ENCODE measurements at places on chromosomes 11 and 22.

DNA sequence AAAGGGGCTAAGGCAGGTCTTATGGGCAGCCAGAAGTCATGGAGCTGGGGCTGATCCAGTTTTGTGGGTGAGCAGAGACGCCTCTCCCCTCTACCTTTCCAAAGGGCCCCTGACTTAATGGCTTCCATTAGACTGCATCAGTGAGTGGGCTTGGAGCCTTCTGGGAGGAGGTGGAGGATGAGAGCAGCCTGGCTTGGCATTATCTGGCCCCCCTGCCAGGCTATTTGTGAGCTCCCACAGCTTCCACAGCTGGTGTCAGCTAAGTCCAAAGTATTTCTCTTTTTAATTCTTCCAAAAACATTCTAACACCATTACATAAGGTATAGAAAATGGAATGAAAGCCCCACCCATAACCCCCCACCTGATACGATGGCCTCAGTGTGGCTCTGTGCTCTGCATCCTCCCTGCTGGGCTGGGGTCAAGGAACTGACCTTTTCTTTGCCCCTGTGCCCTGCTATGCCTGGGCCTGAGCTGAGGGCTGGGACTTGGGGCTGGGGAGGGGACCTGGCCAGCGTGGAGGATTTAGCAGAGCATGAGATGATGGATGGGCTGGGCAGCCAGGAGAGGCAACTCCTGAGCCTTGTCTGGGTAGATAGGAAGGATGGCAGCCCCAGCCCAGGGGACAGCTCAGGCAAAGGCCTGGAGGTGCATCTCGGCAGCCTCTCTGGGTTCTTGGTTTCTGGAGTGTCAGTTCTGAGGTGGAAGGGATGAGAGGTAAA, 4.0 kb downstream of the AIFM3 start:
- no peak for DNase-seq

DNA sequence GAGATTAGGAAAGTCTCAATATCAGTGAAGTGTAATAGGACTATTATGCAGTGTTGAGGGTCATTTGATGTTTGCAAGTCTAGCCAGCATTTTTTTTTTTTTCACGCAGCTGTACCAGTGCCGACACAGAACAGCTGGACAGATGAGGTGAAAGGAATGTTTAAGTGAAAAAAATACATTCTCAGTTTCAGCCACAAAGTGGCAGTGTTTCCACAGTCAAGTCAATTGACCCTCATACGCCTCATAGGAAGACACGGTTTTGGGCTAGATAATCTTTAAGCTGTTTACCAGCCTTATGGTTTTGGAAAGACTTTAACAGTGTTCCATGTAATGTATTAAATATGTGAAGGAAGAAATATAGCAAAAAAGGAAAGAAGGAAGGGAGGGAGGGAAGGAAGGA, 349.9 kb upstream of the ANO3 start:
- no peak for DNase-seq

DNA sequence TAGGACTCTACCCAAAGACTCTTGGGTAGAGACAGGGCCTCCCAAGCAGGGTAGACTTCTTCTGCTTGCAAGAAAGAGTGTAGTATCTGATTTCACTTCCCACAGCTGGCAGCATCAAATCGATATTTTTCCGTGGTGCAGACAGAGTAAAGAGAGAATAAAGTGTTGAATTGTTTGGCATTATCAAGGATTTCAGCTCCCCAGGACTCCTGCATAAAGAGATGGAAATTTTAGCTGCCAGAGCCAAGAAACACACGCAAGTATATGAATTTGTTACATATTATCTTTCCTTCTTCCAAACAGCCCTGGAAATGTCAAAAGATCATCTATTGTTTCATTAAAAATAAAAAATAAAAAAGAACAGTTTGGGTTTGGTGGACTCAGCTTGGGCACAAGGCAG, 136.8 kb downstream of the PKNOX2 start:
- DNase-seq = no peak

DNA sequence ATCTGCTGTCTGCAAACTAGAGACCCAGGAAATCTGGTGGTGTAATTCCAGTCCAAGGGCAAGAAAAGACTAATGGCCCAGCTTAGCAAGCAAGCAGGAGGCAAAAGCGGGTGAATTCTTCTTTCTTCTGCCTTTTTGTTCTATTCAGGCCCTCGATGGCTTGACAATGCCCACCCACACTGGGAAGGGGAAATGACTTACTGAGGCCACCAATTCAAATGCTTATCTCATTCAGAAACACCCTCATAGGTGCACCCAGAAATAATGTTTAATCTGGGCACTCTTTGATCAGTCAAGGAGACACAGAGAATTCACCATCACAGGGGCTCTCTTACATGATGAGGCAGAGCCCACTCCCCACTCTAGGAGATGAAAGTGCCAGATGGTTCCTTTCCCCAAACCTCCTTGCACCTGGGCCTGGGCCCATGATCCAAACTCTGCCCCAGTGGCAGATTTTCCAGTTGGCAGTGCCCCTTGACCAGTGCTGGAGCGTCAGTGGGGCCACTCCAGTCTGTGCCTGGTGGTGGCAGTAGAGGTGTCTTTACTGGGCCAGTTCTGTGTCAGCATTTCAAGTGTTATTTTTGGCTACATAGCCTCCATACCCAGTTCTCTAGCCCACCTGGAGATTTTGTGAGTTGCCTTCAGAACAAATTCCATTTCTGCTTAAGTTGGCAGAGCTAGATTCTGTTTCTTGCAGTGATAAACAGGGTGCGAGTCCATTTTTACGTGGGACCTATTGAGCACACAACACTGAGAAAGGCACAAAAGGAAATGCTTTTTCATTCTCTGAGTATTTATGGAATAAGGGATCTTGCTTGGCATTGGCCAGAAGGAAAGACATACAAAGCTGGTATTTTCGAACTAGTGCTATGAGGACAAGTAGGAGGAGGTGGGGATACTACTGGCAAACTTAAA, 7.5 kb downstream of the ELMOD1 start:
- peak; percentile 64 for DNase-seq

DNA sequence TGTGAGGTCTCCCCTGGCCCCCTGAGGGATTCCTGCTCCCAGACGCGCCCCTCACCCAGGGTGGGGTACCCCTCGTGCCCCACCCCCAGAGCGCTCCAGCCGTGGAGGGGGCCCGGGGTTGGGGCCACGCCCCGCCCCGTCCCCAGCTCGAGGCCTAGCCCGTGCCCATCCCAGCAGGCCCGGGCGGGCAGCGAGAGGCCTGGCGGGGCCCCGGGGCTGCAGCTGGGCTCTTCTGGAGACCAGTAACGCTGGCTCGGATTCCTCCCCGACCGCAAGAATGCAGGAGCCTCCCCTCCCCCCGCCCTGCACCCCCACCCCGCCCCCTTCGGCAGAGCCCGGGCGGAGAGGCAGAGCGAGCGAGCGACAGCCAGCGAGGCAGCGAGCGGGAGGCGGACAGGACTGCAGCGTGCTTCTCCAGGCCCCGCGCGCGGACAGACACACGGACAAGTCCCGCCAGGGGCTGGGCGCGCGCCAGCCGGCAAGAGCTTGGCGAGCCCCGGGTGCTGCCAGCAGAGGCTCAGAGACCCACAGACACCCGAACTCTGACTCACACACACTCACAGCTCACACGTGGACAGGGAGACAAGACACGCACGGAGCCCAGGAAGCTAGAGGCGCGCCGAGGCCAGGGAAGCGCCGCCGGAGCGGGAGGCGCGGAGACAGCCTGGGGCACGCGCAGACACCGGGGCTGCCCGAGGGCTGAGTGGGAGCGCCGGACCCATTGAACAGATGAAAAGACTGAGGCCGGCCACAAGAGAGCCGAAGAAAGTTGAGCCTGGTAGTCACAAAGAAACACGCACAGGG, 15.2 kb downstream of the BCL9L start:
- DNase-seq = peak; percentile 80

GRCh38 chr11:111310088-111310487, 11.7 kb downstream of the POU2AF3 start:
- DNase-seq = no peak

DNA sequence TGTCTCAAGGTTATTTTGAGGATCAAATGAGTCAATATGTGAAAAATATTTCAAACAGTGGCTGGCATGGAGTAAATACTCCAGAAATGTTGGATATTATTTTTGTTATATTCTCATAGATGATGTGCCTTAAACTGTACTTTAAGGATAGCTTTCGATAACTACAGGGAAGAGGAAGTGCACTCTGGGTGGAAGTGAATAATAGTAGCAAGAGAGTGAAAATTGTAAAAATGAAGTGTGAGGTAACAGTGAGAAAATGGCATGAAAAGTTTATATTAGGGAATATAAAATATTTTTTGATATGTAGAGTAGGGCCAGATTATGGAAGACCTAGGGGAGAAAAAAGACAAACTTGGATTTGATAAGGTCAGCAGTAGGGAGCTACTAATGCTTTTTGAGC, 258.9 kb downstream of the TMEM135 start:
- no peak for DNase-seq

DNA sequence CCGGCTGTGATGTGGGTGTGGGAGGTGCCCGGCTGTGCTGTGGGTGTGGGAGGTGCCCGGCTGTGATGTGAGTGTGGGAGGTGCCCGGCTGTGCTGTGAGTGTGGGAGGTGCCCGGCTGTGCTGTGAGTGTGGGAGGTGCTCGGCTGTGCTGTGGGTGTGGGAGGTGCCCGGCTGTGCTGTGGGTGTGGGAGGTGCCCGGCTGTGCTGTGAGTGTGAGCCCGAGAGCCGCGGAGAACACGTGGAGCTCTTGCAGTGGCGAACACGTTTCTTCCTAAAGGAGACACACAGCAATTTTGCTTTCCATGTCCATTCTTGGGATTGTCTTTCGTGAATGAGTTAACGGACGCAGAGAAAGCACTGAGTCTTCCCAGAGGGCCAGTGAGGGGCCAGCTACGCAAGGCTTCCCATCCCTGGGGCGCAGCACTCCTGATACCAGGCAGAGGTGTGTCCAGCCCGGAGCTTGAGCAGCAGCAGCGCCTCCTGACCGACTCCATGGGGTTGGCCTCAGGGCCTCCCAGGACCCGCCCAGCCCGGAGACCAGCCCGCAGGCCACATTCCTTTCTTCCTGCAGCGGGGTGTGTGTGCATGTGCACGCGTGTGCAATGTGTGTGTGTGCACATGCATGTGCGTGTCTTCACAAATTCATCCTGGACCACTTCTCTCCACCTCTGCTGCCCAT, 245.0 kb upstream of the B3GAT1 start:
- DNase-seq = no peak

DNA sequence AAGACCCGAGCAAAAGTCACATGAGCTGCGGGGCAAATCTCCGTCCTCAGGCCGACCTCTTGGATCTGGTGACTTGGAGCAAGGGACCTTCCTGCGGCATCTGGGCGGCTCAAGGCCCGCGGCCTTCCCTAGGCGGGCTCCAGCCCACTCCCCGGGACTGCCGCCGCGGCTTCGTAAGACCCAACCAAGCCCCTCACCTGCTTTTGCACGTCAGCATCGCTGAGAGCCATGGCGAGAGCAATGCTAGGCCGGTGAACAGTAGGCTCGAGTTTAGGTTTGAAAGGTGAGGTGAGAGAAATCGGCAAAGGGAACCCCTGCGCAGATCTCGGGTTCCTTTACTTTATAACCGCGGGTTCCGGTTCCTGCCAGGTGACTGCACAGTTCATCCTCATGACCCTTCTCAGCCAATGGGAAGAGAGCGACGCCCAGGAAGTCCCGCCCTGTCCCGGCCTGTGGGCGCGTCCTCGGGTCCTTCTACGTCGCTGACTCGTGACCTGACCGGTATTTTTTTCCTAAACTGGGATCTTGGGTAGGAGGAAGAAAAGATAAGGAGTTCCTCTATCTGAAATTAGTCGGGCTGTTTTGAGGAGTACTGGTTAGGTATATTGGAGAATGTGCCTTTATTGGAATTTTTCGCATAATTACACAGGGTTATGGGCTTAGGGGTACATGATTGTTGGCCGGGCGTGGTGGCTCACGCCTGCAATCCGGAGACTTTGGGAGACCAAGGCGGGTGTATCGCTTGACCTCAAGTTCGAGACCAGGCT, at the start of gene ATP6V1E1:
Gene ATP6V1E1, minus strand, starts transcription at position 344 of the 767 bp plus-strand sequence. Its CDS starts 114 bp downstream, at position 230.
- DNase-seq = peak; percentile 96

DNA sequence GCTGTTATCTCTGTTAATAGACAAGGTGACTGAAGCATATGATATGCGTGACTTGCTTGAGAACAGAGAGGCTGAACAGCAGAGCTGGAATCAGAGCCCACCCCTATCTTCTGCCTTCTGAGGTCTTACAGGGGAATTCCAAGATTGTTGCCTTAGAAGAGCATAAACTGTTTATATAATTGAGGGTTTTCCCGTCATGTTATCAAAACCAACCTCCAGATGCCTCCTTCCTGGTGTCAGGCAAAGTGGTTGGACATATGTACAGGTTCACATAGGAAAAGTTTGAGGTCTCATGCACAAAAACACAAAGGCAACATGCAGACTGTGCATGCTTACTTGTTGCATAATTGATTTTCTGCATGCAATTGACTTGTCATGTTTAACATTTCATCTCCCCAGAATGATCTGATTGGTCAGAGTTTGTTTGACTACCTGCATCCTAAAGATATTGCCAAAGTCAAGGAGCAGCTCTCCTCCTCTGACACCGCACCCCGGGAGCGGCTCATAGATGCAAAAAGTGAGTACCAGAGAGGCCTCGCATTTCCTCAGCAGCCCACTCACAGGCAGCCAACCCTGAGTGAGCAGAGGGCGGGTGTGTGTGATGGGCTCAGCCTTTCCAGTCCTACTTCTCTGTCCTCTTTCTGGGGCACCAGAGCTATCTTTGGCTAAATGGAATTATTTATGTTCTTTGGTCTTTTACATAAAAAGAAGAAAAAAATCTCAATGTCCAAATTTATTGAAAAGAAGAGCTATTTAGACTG, 88.9 kb downstream of the BMAL1 start:
- DNase-seq = no peak

- peak; percentile 44 for DNase-seq
Measured at GRCh38 chr22:27480487-27480886, 321.1 kb downstream of the MN1 start.

DNA sequence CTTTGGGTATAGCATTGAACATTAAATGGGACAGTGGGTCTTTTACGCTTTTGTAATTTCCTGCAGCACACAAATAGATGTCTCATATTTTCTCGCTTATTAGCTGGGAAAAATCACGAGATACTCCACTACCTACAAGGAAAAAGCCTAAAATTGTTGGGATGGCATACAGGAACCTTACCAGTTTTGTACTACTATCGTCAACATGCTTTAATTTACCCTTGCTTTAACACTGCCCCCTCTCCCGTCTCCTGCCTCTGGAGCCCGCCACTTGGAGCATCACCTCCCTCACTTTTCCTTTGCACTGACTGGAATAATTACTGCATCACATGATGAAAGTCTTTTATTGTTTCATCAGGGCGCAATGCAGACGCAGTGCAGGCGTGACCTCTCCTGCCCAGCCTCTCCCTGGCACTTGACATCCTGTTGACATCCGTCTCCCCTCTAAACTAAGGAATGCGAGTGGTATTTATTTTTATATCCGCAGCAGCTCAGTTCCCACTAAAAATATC, 1.0 kb upstream of the FNBP4 start:
- no peak for DNase-seq

GRCh38 chr11:44873537-44873936, 77.1 kb downstream of the TP53I11 start:
- no peak for DNase-seq

DNA sequence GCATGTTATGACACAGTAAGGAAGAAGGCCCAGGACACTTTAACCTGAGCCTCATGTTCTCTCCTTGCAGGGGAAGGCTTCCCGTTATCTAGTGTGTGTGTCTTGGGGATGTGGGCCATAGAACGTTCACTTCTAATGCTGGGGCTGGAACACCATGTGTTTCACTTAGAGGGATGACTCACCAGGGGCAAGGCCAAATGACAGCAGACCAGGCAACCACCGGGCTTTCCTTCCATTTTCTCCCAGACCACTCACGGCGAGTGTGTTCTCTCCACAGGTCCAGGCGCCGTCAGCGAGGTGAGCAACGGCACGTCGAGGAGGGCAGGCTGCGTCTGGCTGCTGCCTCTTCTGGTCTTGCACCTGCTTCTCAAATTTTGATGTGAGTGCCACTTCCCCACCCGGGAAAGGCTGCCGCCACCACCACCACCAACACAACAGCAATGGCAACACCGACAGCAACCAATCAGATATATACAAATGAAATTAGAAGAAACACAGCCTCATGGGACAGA, 964.4 kb downstream of the NTM start:
- no peak for DNase-seq

Measured in WTC11 (cell line).